ENCODE measurements at places on chromosomes 7 and 10.
A peak's percentile ranks its signal among the peaks of the same experiment; 100 is the strongest.

DNA sequence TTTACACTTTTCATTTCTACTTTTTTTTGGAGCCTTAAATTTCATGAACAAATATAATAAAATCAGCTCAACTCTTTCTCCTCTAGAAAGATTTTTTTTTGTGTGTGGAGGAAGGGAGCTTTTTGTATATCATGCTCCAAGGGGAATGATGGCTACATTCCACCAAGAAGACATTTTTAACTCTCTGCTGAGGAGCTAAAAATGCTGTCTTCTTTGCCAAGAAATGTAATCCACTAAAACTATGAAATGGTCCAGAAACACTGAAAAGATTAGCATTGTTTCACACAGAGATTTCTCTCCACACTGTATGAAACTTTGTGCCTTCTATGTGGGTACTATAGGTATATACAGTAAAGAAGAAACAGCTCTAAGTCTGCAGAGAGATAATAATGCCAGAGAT lies 74.1 kb upstream of the ANK3 start:
- DNase-seq = no peak

DNA sequence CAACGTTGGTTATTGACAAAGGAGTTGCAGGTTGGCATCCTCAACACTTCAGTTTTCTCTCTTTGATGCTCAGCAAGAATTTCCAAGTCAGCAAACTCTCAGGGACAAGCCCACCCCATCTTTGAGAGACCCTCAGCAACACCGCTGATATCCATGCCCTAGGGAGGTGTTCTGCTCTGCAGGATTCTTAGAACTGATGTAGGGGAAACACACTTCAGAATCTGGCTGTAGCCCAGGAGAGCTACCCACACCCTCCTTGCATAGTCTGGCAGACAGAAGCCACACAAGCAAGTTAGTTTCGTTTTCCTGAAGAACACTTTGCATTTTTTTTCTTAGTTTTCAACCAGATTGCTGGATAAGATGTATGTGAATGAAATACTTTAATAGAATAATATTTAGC lies 822 bp downstream of the SAMD9L start:
- DNase-seq = no peak

DNA sequence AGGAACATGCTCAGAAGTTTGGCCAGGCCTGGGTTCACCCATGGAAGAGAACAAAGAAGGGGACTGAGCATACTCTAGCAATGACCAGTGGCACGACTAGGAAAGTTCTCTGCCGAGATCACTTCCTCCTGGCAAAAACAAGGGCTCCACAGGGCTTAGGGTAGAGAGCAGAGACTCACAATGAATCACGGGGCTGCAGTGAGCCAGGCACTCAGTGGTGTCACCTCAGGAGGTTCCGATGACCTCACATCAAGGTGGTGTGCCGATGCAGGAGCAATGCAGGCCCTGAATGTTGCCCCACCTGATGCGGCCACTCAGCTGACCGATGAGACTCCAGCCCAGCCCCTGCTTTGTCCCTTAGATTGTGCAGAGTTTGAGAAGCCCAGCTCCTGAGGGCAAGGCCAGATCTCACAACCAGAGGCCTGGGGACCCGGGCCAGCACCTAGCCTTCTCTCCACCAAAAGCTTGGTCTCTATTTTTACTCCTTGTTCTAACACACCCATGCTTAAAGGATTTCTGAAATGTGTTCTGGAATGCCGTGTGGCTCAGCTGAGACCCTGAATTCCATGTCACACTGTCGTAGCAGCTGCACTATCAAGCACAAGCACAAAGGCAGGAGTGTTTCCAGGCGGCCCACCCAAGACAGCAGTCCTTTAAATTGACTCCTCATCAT lies 60.9 kb downstream of the COBL start:
- DNase-seq = no peak

- DNase-seq = peak; percentile 55
Observed at GRCh38 chr10:78712147-78712546, 356.6 kb upstream of the ZMIZ1 start.

DNA sequence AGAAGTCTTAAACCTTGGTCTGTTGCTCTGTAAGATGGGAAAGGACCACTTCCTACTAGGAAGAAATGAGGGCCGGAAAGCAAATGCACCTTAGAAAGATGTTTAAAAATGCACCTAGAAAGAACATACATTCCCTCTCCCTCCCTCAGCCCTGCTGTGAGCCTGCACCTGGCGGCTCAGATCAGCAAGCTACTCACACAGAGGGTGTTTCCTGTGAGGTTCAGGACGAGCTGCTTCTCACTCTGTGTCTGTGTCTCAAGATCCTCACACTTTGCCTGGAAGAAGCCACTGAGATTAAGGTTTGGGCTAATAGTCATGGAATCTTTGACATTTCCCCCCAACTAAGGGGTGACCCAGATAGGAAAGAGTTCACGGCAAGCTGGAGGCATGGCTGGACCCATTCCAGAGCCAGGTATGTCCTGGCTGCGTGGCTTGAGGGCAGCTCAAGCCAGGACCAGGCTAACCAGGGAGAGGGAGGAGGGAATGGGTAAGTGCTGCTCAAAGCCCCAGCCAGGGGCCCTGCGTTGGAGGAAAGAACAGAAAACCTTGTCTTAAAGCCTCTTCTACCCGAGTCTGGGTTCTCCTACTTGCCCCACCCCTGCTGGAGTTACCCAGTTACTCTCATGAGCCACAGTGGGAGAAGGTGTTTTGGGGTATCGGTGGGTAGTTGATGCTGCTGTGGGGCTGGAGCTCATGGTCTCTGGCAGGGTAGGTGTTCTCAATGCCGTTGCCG lies 47.5 kb downstream of the PODXL start:
- DNase-seq = no peak

GRCh38 chr10:51048792-51049191 lies 25.5 kb upstream of the PRKG1 start:
- DNase-seq = no peak

- no peak for DNase-seq
Observed at GRCh38 chr7:94763268-94763667, 107.3 kb upstream of the SGCE start.

DNA sequence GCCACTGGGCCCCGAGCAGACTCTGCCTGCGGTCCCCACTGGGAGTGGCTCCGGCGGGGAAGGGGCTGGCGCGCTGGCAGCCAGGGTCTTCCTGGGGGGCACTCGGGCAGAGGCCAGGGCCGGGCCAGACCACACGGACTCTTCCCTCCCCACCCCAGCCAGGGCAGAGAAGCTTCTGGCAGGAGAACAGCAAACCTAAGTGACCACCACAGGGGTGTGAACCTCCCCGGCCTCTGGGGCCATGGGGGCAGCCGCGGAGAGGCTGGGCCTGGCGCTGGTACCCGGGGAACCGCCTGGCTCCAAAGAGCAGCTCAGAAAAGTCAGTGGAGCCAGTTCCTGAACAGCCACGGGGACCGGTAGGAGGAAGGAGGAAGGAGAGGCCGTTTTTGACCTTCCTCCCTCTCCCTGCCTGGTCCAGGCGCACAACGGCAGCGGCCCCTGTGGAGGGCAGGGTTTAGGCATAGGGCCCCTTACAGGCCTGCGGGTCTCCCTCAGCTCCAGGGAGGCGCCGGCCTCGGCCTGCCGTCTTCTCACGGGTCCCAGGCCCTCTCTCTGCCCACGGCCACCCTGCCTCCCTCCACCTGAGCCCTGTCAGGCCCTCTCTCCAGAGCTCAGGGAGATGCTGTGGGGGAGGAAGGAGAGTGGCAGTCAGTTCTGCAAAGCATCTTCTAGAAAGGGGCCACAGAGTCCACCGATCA lies 51.8 kb downstream of the TMEM209 start:
- no peak for DNase-seq

DNA sequence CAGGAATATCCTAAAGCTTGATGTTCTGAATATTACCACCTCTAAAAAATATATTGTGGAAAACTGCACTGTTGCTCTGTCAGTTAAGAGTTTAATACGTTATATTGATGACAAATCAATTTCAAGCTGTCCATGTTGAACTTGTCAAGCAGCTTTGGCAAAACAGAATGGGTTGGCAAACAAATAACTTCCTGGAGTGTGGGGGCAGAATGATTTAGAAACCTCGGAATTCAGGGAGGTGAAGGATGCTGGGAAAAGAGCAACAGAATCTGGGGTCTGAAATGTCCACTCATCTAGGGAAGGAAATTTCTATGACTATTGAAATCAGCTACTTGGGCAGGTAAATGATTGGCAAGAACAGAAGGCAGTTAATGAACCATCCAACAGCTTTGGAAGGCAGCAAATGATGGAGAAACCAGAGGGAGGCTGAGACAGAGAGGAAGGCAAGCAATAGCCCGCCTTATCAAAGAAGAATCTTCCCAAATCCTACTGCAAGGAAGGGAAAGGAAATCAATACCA lies 95.1 kb upstream of the PALS2 start:
- DNase-seq = no peak

DNA sequence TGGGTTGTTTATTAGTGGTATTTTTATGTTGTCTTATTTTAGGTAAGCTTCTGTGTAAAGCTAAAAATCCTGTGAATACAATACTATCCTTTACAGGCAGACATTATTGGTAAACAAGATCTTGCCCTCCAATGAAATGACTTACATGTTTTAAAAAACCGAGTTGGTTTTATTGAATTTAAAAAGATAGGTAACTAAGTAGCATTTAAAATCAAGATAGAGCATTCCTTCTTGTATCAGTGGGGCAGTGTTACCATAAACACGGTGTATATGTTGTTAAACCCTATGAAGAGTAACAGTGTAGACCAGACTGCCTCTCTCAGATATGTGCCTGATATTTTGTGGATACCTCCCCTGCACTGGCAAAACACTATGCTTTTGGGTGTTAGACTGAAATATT lies 81.0 kb downstream of the SNX10 start:
- no peak for DNase-seq

DNA sequence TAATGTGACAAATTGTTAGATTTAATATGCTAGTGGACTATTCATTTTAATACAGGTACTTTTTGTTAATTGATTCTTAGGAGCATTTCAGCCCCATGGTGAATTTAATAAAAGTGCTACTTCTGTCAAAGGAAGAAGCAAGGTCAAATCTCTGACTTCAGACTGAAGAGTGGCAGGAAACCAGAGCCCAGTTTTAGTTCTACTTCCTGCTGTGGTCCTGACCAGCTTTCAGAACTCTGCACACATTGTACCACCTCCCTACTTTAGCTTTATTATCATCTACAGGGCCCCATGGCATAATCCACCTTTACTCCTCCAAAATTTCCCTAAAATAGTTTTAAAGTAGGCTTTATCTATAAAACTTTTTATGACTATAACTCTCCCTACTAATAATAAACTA lies 33.7 kb downstream of the CTTNBP2 start:
- DNase-seq = no peak

- DNase-seq = no peak
Observed at GRCh38 chr10:110323503-110323902, 18.8 kb upstream of the SMNDC1 start.

DNA sequence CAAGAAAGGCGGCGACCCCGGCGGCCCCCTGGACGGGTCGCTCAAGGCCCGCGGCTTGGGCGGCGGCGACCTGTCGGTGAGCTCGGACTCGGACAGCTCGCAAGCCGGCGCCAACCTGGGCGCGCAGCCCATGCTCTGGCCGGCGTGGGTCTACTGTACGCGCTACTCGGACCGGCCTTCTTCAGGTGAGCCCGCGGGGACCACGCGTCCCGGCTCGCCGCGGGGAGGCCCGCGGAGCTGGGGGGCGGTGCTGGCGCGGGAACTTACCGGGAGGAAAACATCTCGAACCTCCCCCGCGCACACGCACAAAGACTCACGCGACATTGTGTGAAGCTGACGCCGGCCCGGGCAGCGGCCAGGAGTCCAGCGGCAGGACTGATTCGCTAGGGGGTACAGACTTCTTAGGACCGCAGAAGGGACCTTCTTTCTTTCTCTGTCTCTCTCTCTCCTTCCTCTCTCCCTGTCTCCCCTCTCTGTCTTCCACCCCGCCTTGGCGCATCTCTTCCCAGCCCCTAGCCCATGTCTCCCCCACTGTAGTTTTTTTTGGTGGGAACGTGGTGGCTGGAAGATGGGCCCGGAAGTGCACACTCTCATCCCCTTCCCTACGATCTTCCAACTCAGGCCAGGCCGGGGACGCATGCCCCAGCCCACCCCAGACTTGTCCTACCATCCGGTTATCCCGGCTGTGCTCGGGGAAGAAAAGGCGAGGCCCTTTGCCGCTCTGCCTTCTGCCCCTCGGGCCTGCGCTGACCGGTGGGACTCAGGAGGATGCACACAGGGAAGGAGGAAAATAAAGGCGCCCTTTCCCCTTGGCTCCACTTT lies 1.2 kb downstream of the EN2 start:
- DNase-seq = no peak

DNA sequence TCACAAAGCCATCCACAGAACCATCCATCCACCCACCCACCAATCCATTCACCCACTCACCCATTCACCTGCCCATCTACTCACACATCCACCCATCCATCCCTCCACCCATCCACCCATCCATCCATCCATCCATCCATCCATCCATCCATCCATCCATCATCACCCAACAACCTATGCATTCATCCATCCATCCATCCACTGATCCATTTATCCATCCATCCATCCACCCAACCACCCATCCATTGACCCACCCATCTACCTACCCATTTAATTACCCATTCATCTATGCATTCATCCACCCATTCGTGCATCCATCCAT lies 5.4 kb downstream of the TMEM270 start:
- no peak for DNase-seq
